ENCODE measurements at places on chromosomes 5 and 9.

- DNase-seq: no peak
These were observed 119.3 kb downstream of the RPS23 start for GRCh38 chr5:82158755-82159413.

GRCh38 chr9:107043886-107044285, 180.9 kb downstream of the ZNF462 start:
- no peak for DNase-seq

GRCh38 chr5:138233280-138233679, 20.2 kb upstream of the CDC23 start:
- no peak for DNase-seq

DNA sequence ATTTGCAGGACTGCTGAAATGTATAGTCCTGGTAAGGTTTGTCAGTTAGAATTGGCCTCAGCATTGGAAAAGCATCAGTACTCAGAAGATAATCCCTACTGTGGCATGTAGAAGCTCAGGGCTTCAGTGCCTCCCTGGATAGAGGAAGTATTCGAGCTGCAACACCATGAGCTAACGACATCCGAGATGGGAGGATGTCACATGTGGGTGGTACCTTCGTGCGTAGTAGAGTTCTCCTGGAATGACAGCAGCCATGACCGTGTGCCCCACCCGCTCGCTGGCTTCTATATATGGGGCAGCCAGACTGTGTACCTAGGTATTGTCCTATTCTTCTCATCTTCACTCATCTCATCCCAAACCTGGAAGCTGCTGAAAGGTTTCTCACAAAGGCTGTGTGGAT, 345.8 kb upstream of the KLF9 start:
- DNase-seq: no peak

DNA sequence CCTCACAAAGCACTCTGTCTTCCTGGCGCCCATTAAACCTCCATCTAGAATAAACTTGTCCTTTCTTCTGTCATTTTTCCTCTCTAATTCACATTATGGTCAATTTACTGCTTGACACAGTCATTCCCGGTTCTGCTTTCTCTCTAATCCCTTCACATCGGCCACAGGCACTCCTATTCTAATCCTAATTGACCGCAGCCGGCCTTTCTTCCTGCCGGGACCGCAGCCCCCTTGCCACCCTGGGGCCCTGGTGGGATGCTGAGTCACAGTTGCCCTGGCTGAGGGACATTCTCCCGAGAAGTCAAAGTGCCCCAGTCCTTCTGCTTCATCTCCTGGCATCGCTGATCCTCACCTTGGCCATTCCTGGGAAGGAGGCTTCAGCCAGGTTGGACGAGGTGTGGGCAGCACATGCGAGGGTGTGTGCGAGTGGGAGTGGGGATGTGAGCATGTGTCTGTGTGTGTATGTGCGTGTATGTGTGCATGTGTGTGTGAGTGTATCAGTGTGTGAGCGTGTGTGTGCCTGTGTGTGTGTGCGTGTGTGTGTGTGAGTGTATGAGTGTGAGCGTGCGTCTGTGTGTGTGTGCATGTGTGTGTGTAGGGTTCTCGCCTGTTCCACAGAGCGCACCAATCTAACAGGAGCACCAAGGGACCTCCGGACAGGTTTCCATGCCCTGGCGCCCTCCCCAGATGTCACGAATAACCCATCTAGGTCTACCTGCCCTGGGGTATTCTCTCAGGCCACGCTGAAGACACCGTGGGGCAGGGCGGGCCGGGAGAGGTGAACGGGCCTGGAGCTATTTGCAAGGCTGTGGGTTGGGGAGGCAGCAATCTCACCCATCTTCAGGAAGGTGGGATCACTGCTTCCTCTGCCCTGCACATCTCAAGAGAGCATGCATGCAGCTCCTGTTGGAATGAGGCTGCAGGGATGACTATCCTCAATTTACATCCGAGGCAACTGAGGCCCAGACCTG, 191.2 kb downstream of the PAX5 start:
- DNase-seq: no peak

GRCh38 chr5:129379406-129379805, 80.7 kb upstream of the ADAMTS19 start:
- no peak for DNase-seq

GRCh38 chr5:35015063-35015462, 32.7 kb downstream of the AGXT2 start:
- DNase-seq: no peak

DNA sequence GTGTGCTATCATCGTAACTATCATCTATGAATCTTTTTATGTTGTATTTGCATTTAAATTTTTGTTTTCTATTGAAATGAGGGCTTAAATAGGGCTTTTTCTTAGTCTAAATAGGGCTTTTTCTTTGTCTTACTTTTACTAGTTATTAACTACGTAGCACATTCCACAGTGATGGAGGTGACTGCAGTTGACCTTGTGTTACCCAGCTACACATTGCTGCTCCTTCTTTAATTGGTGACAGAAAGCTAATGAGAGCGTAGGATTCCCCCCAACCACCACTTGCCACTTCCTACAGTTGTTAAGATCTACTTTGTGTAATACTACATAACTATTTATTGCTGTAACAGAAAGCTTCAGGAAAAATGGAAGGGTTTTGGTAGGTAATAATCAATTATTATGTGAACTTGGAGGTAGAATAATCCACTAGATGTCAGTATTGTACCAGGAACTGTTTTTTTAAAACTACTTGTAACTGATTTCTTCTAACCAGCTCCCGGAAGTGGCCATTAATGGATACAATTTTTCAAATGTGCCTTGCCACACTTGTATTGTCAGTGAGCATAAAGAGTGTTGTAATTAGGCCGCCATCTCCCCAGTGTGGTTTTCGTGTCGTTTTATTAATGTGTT, 18.0 kb downstream of the MTRR start:
- no peak for DNase-seq

DNA sequence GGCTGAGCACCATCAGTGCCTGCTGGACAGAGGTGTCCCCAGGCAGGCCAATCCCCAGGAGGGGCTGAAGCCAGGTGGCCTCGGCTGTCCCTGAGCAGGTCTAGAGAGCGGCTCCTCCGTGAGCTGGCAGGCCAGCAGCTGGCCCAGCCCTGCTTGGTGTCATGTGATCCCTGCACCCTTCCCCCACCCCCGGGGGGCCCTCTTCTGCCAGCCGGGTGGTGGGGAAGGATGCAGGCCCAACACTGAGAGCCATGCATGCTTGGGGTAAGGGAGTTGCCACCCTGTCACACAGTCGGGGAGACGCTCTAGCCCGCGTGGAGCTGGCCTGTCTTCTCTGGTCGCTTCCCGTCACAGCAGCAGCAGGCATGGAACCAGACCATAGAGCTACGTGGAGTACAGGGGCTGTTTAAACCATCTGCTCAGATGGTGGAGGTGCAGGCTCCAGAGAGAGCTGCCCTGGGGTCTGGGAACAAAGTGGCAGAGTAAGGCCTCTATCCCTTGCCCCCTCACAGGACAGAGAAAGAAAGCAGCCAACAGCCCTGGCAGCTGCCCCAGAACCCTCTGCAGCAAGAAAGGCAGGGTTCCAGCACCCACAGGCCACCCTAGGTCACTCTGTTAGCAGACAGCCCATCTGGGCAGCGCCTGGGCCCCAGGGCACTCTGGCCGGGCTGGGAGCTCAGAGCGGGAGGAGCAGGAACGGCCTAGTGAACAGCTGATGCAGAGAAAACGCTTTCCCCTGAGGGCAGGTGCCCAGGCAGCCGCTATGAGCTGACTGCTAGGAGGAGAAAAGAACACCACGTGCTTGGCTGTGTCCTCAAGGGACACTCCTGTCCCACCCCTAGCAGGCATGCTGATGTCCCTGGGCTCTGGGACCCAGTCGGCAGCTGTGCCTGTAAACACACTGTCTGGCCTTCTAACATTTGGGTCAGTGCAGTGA, 6.8 kb downstream of the RALGDS start:
- no peak for DNase-seq

GRCh38 chr5:616484-617039, 4.4 kb downstream of the CEP72 start:
- no peak for DNase-seq

DNA sequence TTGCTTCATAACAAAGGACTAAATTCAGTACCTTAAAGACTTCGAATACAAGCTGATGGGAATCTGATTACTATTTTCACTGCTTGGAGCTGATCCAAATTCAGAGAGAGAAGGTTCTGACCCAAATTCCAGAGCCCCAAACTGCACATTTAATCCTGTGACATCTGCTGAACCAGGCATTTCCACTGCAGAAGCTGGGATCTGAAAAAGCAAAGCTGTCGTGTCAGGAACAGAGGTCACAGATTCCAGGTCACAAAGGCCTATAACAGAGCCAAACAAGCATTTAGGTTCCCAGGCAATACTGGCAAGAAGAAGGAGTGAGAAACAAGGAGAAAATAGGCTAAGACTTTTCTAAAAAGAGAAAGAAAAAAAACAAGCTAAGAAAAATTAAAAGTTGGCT, 105.3 kb downstream of the UBAP2 start:
- no peak for DNase-seq

- no peak for DNase-seq
These were observed 142.0 kb downstream of the ZCCHC7 start for GRCh38 chr9:37262410-37262809.

DNA sequence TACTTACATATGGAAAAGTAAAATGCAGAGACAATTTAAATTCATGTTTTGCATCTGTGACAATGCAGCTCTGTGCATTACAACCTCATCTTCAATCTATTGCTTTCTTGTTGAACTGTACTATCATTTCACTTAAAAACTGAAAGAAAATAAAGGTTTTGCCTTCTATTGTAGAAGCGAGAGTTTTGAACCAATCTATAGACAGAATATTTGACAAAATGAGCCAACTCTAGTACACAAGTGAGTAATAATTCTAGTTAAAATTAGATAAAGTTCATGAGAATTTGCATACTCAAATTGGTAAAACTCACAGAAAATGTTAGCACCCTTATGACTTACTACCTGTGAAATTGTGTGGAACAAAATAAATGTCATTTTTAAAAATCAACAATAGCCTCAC, 123.7 kb downstream of the EDIL3 start:
- no peak for DNase-seq

DNA sequence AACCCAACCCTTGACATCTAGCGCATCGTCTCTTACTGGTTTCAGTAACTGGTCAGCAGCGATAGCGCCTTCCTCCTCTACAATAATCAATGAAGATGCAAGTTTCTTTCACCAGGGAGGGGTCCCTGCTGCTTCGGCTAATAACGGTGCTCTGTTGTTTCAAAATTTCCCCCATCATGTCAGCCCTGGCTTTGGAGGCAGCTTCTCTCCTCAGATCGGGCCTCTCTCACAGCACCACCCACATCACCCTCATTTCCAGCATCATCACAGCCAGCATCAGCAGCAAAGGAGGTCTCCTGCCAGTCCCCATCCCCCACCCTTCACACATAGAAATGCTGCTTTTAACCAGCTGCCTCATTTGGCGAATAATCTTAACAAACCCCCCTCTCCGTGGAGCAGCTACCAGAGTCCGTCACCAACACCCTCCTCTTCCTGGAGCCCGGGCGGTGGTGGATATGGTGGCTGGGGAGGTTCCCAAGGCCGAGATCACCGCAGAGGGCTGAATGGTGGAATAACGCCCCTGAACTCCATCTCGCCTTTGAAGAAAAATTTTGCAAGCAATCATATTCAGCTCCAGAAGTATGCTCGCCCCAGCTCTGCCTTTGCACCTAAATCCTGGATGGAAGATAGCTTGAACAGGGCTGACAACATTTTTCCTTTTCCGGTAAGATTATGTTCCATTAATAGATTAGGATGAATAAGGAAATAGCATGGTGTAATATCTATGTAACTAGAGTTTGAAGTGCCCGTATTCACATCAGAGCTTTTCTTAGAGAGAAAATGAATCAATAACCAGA, 2.2 kb downstream of the CPEB4 start:
- no peak for DNase-seq
